ENCODE measurements at places on chromosomes 12 and 14.
A peak's percentile ranks its signal among the peaks of the same experiment; 100 is the strongest.

- DNase-seq, result no peak
These were observed 10.6 kb downstream of the CD163L1 start for GRCh38 chr12:7433276-7433822.

GRCh38 chr14:96745500-96746051 is 51.6 kb upstream of the VRK1 start:
- no peak for DNase-seq

DNA sequence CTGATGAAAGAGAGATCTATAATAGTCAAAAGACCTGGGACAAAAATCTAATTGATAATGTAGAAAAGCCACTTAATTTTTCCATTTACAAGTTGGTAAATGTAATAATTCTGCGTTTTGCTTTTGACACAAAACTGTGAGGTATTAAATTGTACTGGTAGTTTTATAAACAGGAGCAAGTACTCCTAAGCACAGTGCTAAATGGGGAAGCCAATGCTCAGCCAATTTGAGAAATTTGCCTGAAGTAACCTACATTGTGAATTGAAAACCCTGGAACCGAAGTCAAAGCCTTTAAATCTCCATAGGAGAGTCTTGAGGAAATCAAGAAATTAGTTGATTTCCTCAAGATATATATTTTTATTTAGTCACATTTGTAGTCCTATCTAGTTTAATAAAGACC is 152.8 kb downstream of the SLCO1B3 start:
- DNase-seq, result no peak

DNA sequence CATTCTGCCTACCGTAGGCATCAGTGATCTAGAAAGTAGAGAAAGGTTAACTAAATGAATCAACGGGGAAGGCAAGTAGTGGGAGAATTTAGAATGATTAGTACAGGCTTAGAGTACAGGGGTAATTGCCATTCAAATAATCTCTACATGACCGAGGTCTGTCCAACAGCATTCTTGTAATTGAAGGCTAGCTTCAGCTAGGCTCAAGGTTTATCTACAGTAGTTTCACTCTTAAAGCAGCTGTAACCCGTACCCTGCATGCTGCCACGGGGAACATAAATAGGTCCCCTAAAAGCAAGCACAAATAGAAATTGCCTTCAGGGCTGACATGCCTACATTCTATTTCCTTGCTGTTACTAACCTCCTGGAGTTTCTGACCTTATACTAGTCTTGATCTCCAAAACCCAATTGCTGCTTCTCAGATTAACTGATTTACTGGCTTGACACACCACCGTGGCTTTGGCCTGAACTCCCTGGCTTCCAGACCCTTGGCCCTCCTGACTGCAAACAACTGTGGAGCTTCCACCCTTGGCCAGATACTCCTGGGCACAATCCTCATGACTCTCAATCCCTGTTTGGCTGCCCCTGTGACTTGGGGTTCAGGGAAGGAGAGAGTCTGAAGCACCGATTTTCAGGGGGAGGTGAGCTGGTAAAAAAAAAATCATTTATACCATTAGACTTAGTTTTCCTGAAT is 242.1 kb upstream of the FOXN3 start:
- DNase-seq, result no peak

DNA sequence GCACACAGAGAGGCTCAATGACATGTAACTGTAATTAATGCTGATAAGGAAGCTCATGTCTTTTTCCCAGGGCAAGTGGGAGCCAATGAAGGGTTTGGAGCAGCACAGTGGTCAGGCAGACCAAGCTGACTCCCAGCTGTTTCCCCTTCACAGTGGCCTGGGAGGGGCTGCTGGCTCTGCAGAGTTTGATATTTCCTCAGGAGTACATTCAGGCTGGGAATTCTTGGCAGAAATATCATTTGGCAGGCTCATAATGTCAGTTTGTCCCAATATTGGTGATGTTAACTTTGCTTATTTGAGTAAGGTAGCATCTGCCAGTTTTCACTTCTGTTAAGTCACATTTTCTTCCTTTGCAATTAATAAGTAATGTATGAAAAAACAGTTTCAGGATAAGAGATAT is 247.0 kb downstream of the EMP1 start:
- DNase-seq, result no peak

DNA sequence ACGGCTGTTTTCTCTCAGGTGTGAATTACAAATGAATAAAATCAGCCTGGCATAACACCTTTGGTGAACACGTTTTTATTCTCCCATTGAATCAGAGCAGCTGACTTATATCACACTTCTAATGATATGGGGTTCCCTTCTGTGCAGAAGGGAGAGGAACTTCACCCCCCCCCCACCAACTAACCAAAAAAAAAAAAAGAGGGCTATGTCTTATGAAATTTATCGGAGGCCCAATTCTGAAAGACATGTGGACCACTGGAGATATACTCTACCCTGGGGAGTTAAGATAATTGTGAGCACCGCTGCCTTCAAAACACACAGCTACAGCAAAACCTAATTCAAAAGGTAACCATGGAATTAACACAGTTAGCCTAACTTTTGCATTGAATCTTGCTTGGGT is 4.6 kb downstream of the BCL11B start:
- DNase-seq, result no peak

GRCh38 chr12:91819132-91819447 is 326.6 kb downstream of the BTG1 start:
- no peak for DNase-seq

GRCh38 chr14:67515386-67516079 is 17.6 kb upstream of the PLEKHH1 start:
- peak; percentile 40 for DNase-seq

DNA sequence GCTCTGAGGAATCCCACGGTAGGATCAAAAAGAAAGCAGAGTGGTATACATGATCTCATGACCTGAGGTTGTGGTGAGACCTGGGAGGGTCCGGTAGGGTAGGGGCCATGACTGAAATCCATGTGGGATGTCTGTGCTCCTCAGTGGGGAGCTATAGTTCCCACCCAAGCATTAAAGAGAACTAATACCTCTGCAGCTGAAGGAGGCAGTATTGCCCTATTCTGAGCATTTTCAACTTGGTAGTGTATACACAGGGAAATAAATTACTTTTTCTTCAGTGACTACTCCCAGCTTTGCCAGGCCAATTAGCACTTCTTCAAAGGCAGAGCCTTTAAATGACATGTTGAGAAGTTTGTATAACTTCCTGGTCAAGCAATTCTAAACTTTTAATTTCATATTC is 613.8 kb downstream of the KCNH5 start:
- no peak for DNase-seq

DNA sequence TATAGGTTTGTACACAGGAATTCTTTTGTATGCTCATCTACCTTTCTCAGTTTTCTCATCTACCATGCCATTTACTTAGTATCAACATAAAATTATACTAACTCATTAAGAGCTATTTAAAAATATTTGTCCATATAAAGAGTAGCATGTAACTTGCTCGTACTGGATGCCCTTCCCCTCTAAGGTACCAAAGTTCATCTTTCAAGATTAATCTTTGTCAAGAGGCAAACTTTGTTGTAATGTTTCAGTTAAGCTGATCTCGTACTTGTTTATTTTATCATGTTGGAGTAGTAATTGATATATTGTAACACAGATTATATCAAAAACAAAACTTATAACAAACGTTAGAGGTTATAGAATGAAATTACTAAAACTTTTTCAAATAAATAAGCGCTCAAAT is 128.5 kb downstream of the PIK3C2G start:
- DNase-seq, result no peak

DNA sequence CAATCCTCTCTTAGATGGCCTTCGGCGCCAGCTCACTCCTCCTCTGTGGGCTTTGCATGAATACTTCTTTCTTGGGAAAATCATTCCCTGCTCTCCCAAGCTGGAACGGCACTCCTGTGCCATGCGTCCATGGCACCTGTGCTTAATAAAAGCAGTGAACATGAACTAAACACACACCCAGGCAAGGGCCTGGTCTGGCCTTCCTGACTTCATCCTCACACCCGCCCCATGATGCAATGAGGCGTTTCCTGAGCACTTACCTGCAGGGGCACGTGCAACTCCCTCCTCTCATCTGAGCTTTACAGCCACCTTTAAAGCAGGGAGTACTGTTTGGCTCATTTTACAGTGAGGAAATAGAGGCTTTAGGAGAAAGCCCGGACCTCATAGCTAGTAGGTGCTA is 219.8 kb downstream of the SLC41A2 start:
- no peak for DNase-seq

GRCh38 chr12:78490861-78491260 is 373.7 kb upstream of the SYT1 start:
- DNase-seq, result no peak

DNA sequence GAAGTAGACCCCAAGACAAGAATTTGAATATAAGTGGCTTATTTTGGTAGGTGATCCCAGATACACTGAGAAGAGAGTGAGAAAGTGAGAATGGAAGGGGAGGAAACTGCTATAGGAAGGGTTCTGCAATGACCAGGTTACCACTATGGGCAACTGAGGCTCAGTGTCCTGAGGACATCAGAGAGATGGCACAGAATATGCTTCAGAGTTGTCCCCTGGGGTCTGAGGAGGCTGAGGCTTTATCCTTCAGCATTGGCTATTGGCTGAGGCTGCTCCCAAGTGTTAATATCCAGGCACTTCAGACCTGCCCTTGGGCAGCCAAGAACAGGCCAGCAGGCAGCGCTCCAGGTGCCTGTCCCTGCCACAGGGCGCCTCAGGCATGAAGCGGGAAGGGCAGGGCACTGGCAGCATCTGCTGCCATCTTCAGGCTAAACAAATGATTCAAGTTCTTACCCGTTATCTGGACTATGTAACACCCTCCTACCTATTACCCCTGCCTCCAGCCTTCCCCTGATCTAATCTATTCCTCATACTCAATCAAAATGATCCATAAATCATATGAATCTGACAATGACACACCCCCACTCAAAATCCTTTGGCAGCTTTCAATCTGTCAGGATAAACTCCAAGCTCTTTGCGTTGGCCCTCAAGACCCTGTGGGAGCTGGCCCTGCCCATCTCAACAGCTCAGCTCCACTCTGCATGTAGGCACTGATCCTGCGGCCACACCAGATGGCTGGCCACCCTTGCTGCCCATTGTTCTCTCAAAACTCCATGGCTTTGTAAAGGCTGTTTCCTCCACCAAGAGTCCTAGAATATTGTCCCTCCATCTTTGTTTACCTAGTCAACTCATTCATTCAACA is 42.4 kb downstream of the CKAP4 start:
- no peak for DNase-seq

DNA sequence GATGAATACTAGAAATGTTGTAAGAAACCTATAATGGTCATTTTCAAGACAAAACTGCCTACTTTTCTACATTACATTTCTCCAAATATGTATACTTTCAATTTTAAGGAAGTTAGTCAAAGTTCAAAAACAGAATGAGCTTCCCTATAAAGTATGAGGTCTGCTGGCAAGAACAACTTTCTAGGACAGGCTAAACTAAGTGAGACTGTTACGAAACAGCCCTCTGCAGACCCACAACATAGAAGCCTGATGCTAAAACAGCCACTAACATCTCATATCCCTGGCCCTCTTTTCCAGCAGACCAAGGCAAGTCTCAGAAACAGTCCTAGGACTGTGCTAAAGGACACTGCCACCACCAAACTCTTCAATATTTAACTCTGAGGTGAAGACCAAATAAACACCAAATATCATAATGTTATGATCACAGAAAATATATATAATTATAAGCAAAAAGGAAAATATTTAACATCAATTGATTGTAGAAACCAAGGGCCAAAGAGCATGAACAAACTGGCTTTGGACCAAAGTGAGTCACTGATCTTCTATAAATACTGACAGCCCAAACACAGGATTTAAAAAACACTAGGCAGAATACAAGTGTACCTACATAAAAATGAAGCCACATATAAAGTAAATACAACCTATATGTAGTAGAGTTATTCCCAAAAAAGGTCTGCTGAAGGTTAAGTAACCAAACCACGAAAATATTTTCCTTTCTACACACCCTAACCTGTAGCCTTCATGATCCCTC is 27.7 kb downstream of the PPP4R3A start:
- no peak for DNase-seq

DNA sequence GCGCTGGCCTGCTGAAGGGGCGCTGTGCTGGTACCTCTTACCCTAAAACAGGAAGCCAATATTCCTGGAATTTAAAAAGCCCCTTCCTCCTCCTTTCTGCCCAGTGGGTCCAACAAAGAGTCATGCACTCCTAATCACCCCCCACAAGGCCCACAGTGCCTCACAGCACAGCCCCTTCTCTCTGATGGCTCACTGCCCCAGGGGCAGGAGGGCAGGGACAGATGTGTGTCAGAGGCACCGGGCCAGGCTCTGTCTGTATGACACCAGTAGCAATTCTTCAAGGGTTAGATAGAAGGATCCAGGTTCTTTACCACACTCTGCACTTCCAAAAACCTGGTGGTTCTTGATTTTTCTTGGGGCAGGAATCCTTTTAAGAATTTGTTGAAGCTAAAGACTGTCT is 8.9 kb downstream of the MYH6 start:
- no peak for DNase-seq

DNA sequence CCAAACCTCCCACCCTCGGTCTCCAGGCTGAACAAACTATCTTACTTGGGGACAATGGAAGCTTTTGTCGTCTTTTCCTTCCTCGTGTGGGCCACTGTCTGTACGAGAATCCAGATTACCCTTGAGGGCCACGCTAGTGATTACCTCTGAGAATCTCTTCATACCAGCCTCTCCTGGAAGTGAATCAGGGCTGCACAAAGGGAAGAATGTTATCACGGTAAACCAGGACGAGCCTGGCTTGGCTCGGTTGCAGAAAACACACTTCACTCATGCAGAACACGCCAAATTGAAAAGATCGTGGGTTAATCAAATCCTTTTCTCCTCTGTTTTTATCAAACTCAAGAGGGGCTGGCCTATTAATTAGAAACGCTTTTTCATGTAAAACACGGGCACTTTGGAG is 51.6 kb upstream of the MYL2 start:
- no peak for DNase-seq

GRCh38 chr12:1768615-1769014 is 51.8 kb upstream of the LRTM2 start:
- no peak for DNase-seq

- DNase-seq, result peak; percentile 78
These were observed 15.2 kb upstream of the PEBP1 start for GRCh38 chr12:118120579-118121363.

- no peak for DNase-seq
These were observed 78.2 kb downstream of the HMGA2 start for GRCh38 chr12:65902500-65902899.

- DNase-seq, result no peak
These were observed 11.9 kb upstream of the PUS1 start for GRCh38 chr12:131917139-131917710.

DNA sequence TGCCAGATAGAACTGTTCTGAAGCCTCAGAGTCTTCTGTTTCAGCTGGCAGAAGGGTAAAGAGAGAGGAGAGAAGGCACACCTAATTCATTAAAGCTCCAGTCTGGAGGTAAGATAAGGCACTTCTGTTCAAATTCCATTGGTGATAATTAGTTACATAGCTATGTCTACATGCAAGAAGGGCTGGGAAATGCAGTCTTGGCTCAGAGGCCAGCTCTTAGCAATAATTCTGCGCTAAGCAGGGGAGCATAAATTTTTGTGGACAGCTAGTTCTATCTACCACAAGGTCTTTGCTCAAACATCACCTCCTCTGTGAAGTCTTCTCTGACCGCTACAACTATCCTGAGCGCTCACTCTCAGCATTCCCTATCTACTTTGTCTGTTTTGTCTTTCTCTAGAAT is 14.3 kb upstream of the E2F7 start:
- no peak for DNase-seq

Data from HEK293T (cell line).